Activated B cell treated with CpG ODN at 0.5 μM for 24 hours (primary cell): ENCODE measurements at places on chromosomes 5 and 9. TPM values are rescaled to one million over a fixed set of nuclear protein-coding genes. Genes with fewer than 3 reads are reported as not detected.

DNA sequence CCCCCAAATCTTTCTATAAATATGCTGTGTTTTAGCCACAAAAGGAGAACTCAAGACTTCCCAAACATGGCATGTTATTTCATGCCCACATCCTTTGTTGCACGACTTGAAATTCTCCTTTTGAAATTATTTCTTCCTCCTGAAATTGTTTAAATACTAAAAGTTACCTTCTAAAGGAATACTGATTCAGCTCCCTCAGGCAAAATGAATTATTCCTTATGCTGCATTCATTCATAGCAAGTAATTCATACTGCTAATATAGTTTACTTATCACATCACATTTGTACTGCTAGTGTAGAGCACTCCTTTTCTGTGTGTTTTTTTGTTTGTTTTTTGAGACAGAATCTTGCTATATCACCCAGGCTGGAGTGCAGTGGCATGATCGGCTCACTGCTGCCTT lies 45.7 kb downstream of the BHMT start:
- DNase-seq = no peak

GRCh38 chr5:133778636-133779035 lies 166.3 kb upstream of the FSTL4 start:
- no peak for DNase-seq

Gene IRX2
- total RNA-seq = not detected in 2 replicates

GRCh38 chr5:44299394-44299793 lies 89.8 kb downstream of the FGF10 start:
- DNase-seq = no peak

Gene PCDHA4
- not detected in 2 replicates for total RNA-seq

Gene CTNND2
- not detected in 2 replicates for total RNA-seq
